ENCODE measurements at places on chromosomes 6 and 20.

- no peak for DNase-seq
Observed at GRCh38 chr6:91299544-91300491, 712.9 kb upstream of the MAP3K7 start.

DNA sequence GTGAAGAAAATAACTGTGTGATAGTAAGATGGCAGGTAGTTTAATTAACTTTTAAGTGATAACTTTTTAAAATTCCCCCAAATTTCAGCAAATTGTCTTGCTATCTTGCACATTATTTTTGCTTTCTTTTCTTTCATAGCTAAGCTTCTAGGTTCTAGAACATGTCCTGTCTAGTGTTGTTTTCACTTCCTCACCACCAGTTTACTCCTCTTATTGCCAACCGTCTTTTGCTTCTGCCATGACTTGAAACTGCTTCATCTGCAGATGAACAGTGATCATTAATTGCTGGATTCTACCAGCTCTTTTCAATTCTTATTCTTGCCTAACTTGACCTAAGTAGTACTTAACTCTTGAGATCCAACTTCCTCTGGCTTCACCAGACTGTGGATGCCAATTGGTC lies 137.8 kb downstream of the CENPW start:
- DNase-seq: no peak

GRCh38 chr20:5127859-5128424 lies 1.1 kb downstream of the CDS2 start:
- no peak for DNase-seq

- DNase-seq: no peak
Observed at GRCh38 chr6:165950316-165950715, 217.3 kb downstream of the TBXT start.

GRCh38 chr20:53104884-53105283 lies 132.7 kb downstream of the TSHZ2 start:
- peak; percentile 10 for DNase-seq

- no peak for DNase-seq
Observed at GRCh38 chr6:10662207-10662606, 32.2 kb downstream of the C6orf52 start.

- no peak for DNase-seq
Observed at GRCh38 chr6:107753778-107754177, 70.3 kb downstream of the SCML4 start.

DNA sequence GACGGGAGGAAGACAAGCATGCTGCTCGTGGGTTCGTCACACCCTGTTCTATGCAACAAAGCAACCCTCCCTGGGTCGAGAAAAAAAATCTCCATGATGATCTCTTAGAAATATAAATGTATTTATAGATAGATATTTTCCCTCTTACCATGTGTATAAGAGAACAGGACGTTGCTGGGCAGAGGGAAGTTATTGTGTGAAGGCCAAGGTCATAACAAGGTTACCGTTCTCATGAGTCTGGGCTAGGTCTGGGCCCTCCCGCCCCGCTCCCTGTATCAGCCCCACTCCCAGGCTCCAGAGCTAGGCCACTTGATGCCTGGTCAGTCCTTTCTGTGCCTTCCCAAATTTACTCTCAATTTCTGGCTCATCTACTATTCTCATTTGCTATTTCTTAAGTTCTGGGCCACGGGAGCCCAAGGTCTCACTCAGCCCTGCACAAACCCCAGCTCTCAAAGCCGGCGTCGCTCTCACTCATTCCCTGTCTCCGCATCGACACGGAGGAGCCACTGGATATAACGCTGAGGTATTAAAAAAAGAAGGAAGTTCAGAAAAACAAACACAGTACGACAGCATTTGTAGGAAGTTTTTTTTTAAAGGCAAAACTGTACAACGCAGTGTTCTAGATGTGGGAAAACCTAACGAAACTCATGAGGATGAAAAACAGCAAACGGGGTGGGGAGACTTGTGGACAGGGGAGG lies 96.8 kb downstream of the PSMG4 start:
- no peak for DNase-seq

DNA sequence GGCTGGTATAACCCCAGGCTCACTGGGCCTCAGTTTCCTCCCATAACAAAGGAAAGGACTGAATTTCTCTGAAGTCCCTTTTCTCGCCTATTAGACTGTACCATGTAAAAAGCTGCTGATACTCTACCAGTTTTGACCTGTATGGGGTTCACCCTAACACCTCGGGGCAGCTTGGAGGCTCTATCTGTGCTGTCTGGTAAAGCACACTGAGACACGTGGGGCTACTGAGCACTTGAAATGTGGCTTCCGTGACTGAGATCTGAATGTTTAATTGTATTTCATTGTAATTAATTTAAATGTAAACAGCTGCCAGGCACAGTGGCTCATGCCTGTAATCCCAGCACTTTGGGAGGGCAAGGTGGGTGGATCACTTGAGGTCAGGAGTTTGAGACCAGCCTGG lies 24.0 kb downstream of the BMP7 start:
- no peak for DNase-seq

GRCh38 chr20:61514018-61514365 lies 261.9 kb downstream of the CDH4 start:
- DNase-seq: no peak

DNA sequence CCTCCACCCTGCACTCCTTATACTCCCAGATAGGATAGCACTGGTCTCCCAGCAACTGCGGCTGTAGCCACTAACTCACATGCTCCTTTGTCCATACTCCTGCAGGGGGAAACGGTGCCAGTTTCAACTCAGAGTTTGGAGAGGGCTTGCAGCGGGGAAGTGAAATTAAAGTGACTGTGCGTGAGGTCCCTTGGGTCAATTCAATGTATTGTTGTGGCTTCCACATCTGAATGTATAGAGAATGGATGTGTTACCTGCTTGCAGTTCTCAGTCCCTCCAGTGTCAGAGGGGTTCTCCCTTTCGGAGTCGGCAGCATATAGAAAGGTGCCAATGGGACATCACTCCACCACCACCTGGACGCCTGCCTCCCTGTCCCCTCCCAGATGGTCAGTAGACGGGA lies 93.6 kb upstream of the CNKSR3 start:
- DNase-seq: no peak

- DNase-seq: no peak
Observed at GRCh38 chr6:116963972-116964371, 86.9 kb downstream of the RFX6 start.

DNA sequence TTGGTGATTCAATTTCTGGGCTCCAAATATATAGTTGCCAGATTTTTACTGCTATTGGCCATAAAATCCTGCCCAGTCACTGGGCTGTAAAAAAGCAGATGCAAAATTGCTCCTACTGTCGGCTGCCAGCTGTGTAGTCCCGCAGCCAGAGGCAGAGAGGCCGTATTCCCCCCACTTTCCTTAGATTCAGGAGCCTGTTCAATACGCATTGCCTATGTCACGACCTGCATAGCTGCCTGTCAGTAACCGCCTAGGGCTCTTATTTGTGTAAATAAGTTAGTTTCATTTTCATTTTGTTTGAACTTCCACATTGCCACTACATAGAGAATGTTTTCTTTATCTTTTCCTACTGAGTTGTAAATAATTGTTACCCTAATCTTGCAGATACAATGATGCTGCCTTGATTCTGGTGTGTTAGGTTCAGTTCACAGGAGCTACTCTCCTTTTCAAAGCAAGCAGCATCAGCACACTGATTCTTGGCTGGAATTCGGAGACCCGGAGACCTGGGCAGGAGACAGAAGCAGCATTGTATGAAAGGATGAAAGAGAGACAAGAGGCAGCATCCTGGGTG lies 46.0 kb upstream of the UST start:
- DNase-seq: peak; percentile 37

- no peak for DNase-seq
Observed at GRCh38 chr6:167491438-167492099, 166.7 kb downstream of the TTLL2 start.

DNA sequence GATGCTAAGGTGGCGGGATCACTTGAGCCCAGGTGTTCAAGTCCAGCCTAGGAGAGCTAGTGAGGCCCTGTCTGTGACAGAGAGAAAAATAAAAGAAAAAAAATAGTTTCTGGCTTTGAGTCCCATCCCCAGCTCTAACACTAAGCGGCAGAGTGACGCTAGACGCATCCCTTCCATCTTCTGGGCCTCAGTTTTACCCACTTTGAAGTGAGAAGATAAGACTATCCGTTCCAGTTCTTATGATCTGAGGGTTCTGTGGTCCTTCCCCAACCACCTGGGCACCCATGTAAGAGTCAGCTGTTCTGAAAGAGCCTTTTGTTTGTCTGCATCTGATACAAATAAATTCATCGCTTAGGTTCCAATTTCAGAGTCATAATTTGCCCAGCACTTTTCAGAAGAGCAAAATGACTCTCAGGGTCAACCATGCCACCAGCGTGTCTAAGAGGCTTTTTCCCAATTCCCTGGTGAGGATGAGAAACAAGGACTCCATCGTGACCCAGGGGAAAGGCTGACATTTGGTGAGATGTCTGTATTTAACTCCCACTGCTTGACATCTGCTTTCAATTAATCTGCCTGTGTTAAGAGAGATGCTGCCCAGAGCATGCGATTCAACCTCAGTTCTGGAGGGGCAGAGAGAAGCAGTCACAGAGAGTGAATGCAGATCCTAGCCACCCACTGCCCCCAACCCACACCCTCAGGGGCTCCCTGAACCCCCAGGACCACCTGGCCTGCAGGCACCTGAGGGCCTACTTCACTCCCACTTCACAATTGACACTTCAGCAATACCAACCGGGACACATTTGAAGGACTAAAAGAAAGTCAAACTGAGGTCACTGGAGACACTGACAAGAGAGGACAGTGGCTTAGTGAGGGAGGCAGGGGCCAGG lies 131.6 kb upstream of the TOP1 start:
- no peak for DNase-seq

GRCh38 chr6:5271926-5272325 lies 10.6 kb downstream of the FARS2 start:
- DNase-seq: peak; percentile 90

GRCh38 chr6:163173741-163174140 lies 240.8 kb upstream of the QKI start:
- DNase-seq: no peak

GRCh38 chr6:346386-347030 lies 45.0 kb upstream of the IRF4 start:
- no peak for DNase-seq

DNA sequence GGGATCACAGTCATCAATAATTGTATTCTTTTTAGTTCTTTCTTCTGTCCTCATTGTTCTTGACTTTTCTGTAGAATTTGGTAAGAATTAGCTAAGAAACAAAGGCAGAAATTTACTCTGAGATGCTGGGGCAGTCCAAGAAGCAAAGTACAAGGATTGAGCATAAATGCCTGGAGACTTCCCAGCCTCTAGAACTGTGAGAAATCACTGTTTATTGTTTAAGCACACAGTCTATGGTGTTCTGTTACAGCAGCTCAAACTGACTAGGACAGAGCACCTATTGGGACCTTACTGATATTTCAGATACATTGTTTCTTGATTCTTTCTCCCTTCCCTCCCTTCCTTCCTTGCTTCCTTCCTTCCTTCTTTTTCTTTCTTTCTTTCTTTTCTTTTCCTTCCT lies 192.7 kb upstream of the SLC35B3 start:
- peak; percentile 54 for DNase-seq

- peak; percentile 77 for DNase-seq
Observed at GRCh38 chr6:161922631-161923119, 648.8 kb upstream of the AGPAT4 start.

DNA sequence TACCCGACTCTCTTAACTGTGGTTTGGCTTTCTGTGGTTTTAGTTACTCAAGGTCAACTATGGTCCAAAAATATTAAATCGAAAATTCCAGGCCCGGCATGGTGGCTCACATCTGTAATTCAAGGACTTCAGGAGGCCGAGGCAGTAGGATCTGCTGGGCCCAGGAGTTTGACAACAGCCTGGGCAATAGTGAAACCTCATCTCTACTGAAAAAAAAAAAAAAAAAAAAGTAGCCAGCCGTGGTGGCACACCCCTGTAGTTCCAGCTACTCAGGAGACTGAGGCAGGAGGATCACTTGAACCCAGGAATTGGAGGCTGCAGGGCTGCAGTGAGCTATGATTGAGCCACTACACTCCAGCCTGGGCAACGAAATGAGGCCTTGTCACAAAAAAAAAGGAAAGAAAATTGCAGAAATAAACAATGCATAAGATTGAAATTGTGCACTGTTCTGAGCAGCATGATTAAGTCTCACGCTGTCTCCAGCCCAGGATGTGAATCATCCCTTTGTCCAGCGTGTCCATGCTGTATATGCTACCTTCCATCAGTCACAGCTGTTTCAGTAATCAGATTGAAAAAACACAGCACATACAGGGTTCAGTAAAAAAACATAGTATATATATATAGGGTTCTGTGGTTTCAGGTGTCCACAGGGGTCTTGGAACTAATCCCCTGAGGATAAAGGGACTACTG lies 40.7 kb downstream of the RGS17 start:
- peak; percentile 92 for DNase-seq

DNA sequence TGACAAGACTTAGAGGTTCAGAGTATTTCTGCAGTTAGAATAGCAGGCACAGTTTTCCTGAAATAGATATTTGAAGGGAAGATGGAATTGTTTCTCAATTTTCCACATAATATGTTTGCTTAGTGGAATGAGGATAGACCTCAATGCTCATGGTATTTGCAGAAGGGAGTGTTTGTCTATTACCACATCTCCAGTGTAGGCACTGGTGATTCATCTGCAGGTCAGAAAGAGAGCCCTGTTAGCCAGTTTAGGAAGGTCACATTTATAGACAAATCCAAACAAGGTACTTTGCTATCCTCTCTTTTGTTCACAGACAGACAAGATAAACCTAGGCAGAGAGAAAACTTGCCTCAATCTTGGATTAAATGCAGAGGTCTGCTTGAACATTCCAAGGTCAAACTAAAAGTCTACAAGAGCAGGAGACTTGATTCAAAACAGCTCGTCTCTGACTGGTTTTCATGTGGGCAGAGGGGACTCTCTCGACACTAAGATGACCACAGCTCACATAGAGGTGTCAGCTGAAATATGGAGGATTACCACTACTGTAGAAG lies 22.8 kb downstream of the ISM1 start:
- DNase-seq: peak; percentile 90

DNA sequence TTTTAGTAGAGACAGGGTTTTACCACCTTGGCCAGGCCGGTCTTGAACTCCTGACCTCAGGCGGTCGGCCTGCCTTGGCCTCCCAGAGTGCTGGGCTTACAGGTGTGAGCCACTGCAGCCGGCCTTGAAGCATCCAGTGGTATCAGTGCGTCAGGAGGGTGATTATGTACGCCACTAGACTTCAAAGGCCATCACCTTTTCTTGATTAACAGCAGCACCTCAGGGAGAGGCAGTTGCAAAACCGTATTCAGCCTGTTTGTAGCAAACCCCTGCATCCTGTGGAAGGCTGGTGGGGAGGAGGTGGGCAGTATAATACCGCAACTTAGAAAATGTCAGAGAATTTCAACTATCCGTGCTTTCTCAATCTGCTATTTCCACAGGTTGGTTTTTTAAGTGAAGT lies 27.3 kb upstream of the SHLD1 start:
- no peak for DNase-seq

DNA sequence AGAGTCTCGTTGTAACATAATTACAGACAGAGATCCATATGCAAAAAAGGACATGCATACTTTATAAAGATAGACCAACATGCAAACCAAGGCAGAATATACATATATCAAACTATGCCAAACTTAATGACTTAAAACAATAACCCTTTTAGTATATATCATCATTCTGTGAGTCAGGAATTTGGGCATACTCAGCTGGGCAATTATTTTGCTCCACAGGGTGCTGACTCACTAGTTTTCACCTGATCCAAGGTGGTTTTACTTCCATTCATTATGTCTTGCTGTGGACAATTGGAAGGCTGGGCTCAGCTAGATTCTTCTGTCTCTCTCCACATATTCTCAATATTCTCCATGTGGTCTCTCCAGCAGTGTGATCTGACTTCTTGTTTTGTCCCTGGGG lies 41.2 kb upstream of the RNF146 start:
- peak; percentile 40 for DNase-seq

Data from bronchial epithelial cell (primary cell).